Left lung (tissue), 14 donors: ENCODE measurements at places on chromosomes 7 and 10.

DNA sequence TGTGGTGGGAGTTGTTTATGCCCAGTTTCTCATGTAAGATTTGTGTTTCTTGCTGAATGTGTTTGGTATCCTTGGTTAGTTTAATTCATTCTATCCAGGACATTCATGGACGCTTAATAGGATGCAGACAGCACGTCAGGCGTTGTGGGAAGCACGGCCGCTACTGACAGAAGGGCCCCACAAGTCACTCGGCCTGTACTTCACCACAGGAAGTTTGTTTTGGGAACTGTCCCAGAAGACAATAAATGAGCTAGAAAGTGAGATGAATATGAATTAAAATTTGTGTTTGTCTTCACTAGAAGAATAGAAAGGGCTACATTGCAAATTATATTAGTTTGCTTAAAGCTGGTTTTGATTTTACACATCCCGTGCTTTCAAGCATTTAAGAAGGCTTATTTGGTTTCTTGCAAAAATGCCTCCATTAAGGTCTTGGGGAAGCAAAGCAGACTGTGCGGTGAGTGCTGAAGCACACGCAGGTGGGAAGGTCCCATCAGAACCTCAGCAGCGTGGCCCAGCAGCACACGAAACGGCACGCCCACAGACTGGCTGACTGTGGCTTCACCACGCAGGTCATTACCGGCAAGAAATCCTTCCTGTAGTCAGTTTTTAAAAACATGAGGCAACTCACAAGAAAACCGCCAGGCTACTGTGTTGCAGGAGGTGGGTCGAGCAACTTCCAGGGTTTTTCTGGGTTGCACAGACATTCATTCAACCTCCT is 74.1 kb downstream of the VIPR2 start:
- no peak for DNase-seq

- DNase-seq: no peak
These were observed 1.6 kb downstream of the TSPAN14 start for GRCh38 chr10:80455461-80456349.

- no peak for DNase-seq
These were observed 124.5 kb downstream of the TMEM168 start for GRCh38 chr7:112665709-112666108.

DNA sequence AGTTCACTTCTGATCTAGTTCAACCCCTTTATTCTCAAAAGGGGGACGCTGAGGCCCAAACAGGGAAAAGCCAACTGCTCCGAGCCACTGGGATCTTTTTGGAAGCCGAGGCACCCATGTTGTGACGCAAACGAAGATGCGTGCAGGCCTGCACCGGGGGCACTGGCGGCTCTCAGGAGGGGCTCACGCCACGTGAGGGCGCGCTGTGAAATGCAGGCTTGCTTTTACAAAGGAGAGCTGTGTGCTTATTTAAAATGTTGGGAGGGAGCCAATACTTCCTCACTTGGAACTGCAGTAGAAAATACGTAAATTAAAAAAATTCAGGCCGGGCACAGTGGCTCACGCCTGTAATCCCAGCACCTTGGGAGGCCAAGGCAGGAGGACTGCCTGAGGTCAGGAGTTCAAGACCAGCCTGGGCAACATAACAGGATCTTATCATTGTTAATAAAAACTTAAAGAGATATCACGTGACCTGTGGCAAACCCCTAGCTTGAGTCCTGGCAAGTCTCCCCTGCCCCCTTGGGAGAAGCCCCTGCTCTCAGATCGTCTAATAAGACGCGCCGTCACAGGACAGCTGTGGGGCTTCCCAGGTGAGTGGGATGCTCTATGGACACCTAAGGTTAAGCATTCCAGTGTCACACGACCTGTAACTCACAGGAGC is 16.3 kb downstream of the BRI3 start:
- DNase-seq: peak; percentile 66

- no peak for DNase-seq
These were observed 431.9 kb downstream of the TNS3 start for GRCh38 chr7:47149971-47150370.
